Activated naive CD8-positive, alpha-beta T cell treated with anti-CD3 and anti-CD28 coated beads, Interleukin-2, amount 10 ng/mL, durations not matched to agents 7 days and 5 days (primary cell): ENCODE measurements at places on chromosomes 5 and 9.

DNA sequence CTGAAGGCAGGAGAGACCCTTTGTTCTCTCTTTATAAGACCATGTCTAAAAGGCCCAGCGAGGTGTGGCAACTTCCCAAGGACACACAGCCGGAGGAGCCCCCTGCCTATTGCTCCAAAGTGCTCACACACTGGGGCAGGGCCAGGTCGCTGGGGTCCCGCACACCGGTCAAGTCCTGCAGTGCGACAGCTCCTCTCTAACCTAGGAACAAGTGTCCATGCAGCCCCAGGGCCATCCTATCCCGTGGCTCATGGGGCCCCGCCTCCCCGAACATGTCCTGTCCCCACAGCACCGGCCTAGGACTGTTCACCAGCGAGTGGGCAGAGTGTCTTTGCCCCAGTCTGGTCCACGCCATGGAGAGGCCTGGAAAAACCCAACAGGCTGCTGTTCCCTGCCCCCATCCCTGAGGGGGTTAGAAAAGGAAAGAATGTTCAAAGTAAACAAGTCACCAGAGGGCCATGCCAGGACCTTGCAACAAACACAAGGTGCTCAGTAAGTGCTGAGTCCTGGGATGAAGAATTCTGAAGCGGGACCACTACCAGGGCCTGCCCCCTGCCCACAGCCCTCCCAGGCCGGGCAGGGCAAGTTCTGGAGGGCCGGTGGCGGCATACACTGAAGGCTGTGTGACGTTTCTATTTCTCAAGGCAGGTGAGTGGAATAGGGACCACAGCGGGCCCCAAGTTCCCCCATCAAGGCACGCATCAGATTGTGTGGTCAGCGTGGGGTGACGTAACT is 938 bp downstream of the NINJ1 start:
- no peak for DNase-seq
- H3K27ac ChIP-seq: peak overlapping the region; percentile 87
- H3K4me3 ChIP-seq: peak overlapping the region; percentile 89
- H3K4me1 ChIP-seq: peaks cover 31% of the 10 kb centered on the region
- H3K27me3 ChIP-seq: no peaks in the 10 kb centered on the region

- H3K4me1 ChIP-seq: no peaks in the 10 kb centered on the region
- no peak overlapping the region for H3K4me3 ChIP-seq
- H3K36me3 ChIP-seq: no peaks in the 10 kb centered on the region
- H3K27ac ChIP-seq: no peak overlapping the region
Observed at GRCh38 chr9:27701587-27701986, 128.3 kb upstream of the C9orf72 start.

DNA sequence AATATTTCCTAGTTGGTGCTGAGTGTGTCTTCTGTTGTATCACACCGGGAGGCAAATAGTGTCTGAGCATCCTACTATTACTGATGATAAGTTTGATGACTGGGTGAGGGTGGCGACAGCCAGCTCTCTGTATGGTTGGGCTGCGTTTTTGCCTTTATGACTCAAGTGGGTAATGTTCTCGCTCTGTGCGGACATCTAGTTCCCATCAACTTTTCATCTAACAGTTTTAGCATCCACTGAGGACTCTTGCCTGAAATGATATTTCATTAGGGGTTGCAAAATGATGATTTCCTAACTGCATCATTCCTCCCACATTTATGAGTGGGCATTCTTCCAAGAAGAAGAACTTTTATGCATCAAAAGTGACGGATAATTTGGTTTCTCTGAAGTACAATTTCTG is 26.5 kb downstream of the HMCN2 start:
- H3K27ac ChIP-seq: no peak overlapping the region
- no peaks in the 10 kb centered on the region for H3K4me1 ChIP-seq
- no peak overlapping the region for H3K4me3 ChIP-seq
- DNase-seq: no peak

GRCh38 chr9:32580631-32581300 is 7.8 kb upstream of the NDUFB6 start:
- H3K27ac ChIP-seq: no peak overlapping the region
- H3K36me3 ChIP-seq: no peaks in the 10 kb centered on the region
- peaks cover 6% of the 10 kb centered on the region for H3K4me1 ChIP-seq
- peaks cover 23% of the 10 kb centered on the region for H3K27me3 ChIP-seq
- no peak overlapping the region for H3K4me3 ChIP-seq

DNA sequence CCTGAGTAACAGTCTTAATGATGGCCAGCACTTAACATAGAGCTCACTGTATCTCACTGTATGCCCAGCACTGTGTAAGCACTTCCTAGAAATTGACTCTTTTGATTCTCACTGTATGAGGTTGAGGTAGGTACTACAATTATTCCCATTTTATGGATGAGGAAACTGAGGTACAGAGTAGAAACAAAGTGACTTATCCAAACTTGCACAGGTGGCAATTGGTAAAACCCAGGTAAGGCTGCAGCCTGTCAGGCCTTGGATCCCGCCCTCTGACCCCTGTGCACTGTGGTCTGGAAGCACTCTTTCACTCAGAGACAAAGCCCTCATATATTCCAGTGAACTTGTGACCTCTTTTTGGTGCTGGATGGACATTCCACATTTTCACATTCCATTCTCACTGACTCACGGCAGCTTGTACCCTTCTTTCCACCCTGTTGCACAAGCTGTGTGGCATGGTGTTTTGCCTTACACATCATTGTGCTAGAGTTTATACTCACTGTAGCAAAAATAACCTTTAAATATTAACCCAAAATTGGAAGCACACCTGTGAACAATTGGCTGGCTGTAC is 21.7 kb downstream of the ANKRD55 start:
- no peak for DNase-seq
- no peaks in the 10 kb centered on the region for H3K4me1 ChIP-seq
- H3K36me3 ChIP-seq: no peaks in the 10 kb centered on the region
- no peak overlapping the region for H3K27ac ChIP-seq
- H3K27me3 ChIP-seq: peaks cover 2% of the 10 kb centered on the region

- peaks cover 20% of the 10 kb centered on the region for H3K4me1 ChIP-seq
- H3K27ac ChIP-seq: no peak overlapping the region
- DNase-seq: no peak
- peaks cover 11% of the 10 kb centered on the region for H3K36me3 ChIP-seq
Observed at GRCh38 chr5:91357806-91358205, 25.3 kb downstream of the ARRDC3 start.

GRCh38 chr9:112002131-112002846 is 105.7 kb downstream of the UGCG start:
- no peak overlapping the region for H3K4me3 ChIP-seq
- peaks cover 4% of the 10 kb centered on the region for H3K36me3 ChIP-seq
- H3K4me1 ChIP-seq: peaks cover 16% of the 10 kb centered on the region
- H3K27ac ChIP-seq: peak overlapping the region; percentile 47

GRCh38 chr9:96084331-96084734 is 208.8 kb downstream of the ERCC6L2 start:
- peaks cover 17% of the 10 kb centered on the region for H3K27me3 ChIP-seq
- H3K4me1 ChIP-seq: peaks cover 1% of the 10 kb centered on the region
- H3K27ac ChIP-seq: no peak overlapping the region

DNA sequence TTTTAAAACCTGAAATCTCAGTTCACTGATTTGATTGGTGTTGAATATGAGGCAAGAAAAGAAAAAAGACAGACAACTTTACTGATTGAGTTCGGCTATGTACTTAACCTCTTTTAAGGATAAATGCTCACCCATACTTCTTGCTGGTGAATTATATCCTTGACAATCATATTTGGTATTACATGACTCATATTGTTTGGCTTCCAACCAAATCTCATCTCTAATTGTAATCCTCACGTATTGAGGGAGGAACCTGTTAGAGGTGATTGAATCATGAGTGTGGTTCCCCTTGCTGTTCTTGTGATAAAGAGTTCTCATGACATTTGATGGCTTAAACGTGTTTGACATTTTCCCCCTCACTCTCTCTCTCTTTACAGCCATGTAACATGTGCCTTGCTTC is 255.6 kb upstream of the IZUMO3 start:
- H3K27ac ChIP-seq: no peak overlapping the region
- no peak for DNase-seq
- no peaks in the 10 kb centered on the region for H3K36me3 ChIP-seq
- H3K27me3 ChIP-seq: no peaks in the 10 kb centered on the region
- H3K4me3 ChIP-seq: no peak overlapping the region

GRCh38 chr9:96585426-96585825 is 34.2 kb downstream of the CDC14B start:
- peaks cover 39% of the 10 kb centered on the region for H3K27me3 ChIP-seq
- peaks cover 4% of the 10 kb centered on the region for H3K4me1 ChIP-seq
- no peaks in the 10 kb centered on the region for H3K36me3 ChIP-seq
- no peak overlapping the region for H3K4me3 ChIP-seq
- H3K27ac ChIP-seq: no peak overlapping the region

DNA sequence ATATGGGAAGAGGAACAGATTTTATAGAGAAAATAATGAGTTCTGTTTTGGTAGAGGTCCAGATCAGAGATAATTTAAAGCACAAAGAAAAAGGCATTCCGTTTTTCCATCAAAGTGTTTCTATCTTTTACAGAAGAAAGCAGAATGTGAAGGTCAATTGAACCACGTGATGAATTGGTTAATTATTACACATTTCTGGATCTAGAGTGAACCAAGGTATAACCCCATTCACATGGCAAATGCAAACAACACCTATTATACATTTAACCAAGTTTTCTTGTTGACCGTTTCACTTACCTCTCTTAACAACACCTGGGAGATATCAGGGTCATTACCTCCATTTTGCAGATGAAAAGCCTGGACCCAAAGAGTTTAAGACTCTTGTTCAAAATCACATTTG is 34.9 kb upstream of the ZNF462 start:
- H3K36me3 ChIP-seq: no peaks in the 10 kb centered on the region
- H3K4me1 ChIP-seq: no peaks in the 10 kb centered on the region
- no peak overlapping the region for H3K4me3 ChIP-seq
- no peak for DNase-seq
- H3K27me3 ChIP-seq: no peaks in the 10 kb centered on the region

DNA sequence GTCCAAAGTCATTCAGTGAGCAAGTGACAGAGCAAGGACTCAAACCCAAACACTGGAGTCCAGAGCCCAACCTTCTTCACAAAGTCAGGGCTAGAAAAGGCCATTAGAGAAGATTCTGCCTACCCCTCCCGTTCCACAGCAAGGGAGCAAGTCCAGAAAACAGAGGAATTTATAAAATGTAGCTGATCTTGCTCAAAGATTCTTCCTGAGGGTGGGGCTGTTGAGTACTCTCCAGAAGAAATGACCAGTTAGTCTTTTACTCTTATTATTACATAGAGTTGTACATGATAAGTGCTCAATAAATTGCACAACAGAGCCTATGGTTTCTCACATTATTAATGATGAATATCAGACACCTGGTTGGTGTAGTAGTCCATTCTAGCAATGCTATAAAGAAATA is 39.3 kb upstream of the HMHB1 start:
- H3K27ac ChIP-seq: no peak overlapping the region
- H3K36me3 ChIP-seq: no peaks in the 10 kb centered on the region
- peaks cover 4% of the 10 kb centered on the region for H3K27me3 ChIP-seq
- H3K4me3 ChIP-seq: no peak overlapping the region

DNA sequence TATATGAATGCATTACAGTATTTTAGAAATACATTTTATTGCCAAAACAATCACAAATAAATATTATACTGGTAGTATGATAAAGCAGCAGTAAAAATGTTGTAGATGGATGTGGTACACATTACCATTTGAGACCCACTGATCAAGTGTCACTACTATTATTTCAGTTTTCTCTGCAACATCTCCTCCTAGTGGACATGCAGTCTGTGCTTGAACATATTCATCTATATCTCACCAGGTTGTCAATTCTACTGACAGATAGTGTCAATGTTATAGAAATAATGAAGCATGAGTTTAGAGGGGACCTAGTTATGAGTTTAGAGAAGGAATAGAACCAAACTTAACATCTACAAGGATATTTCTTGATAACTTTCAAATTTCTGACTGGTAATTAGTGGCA is 39.2 kb upstream of the ELOVL7 start:
- peaks cover 8% of the 10 kb centered on the region for H3K36me3 ChIP-seq
- no peak for DNase-seq
- no peak overlapping the region for H3K27ac ChIP-seq
- no peaks in the 10 kb centered on the region for H3K4me1 ChIP-seq
- H3K4me3 ChIP-seq: no peak overlapping the region
- no peaks in the 10 kb centered on the region for H3K27me3 ChIP-seq

DNA sequence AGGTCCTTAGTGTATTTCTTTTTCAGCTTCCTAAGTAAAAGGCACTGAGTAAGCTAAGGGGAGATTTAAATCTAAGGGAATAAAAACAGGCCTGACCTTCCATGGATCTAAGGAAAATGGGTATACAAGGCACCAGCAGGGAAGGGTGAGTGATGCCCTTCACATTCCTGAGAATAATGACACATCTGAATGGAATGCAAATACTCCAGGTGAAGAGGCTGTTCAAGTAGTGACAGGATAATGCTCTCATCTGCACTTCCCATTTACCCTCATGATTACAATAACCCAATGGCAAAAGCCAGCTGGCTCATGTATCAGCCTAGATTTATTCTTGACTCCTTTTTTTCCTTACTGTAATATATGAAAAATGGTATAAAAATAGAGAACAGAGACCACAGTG is 216.2 kb upstream of the ACTBL2 start:
- no peaks in the 10 kb centered on the region for H3K36me3 ChIP-seq
- no peak for DNase-seq
- H3K4me3 ChIP-seq: no peak overlapping the region
- no peaks in the 10 kb centered on the region for H3K4me1 ChIP-seq

DNA sequence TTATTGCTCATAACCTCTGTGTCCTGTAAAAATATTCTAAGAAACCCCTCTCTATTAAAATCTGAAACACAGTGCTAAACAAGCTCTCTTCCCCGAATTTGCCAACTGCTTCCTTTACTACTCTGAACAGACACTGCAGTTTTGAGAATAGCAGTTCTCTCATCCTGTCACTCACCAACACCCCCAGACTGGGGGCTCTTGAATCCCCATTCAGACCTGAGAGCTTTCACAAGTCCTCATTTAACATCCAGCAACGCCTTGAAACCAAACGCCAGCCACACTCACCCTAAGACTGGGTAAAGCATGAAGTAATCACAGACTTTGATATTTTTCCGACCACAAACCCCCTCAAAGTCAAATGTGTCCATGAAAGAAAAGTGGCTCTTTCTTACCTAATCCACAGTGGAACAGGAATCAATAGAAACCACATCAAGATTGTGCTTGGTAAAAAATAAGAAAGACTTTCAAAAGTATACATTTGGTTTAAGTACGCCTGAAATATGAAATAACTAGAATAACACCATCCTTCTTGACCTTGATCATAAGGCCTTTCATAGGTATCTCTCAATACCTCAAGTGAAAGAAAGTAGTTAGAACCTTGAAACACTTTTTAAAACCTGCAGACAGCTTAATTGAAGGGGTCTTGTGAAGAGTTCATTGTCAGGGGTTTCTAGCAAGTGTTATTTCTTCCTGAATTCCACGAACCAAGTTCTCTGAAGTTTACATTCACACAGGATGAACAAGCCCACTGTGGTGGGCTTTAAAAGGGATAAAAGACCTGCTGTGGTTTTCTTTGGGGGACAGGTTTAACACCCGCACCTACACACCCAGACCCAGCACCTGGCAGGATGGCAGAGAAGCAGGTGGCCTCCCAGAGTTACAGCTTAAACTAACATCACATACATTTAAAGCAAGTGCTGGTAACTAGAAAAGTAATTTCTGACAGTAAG is 412.6 kb downstream of the MLLT3 start:
- H3K27me3 ChIP-seq: no peaks in the 10 kb centered on the region
- H3K36me3 ChIP-seq: peaks cover 29% of the 10 kb centered on the region
- DNase-seq: peak; percentile 70
- peak overlapping the region; percentile 95 for H3K27ac ChIP-seq
- peak overlapping the region; percentile 18 for H3K4me3 ChIP-seq
- peaks cover 50% of the 10 kb centered on the region for H3K4me1 ChIP-seq
